ENCODE measurements at places on chromosomes 3 and 15.

- DNase-seq: no peak
Observed at GRCh38 chr15:47367726-47368390, 349.4 kb upstream of the SEMA6D start.

GRCh38 chr3:14145236-14145635 is 20.4 kb downstream of the TMEM43 start:
- DNase-seq: no peak

DNA sequence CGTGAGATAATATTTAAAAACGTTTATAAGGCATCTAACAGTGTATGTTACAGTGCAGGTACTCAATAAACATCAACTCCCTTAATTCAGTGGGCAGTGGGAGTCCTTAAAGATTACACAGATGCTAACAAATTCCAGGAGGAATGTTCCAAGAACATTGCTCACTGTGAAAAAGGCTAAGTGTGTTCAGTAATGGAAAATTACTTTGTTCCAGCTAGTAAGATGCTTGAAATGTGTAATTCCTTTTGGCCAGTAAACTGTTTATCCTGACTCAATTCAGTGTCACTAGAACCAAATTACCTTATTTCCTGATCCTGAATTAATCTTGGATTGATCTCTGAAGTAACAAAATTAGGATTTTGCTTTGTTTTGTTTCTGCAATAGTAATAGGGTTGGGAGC is 54.2 kb upstream of the SEMA6D start:
- DNase-seq: no peak

GRCh38 chr3:53187430-53187829 is 26.4 kb downstream of the PRKCD start:
- no peak for DNase-seq
